ENCODE measurements at places on chromosomes 11 and 22.
A peak's percentile ranks its signal among the peaks of the same experiment; 100 is the strongest.

DNA sequence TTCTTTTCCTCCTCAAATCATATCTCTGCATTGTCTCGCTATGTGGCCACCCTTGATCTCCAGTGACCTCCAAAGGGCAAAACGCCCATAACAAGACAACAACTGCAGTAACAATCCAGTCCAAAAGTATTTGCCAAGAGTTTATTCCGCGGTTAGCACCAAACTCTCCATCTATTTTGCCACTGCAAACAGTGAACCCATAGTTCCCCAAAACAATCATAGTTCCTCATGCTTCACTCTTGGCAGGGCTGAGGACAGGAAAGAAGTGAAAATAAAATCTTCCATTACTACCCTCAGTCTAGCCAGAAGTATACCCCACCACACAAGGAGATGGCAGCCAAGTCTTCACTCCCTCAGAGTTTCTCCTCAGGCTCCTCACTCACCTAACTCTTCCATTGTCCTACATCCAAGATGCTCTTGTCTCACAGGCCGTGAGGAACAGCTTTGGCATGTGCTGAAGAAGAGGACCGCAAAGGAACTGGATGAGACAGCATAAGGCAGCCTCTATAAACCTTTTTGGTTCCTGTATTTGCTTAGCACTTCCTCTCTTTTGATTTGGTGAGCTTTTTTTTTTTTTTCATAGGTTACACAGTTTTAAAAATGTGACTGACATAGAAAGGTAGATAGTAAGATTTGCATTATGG is at the start of gene LPXN:
TSS of gene LPXN (minus strand) at position 480 of the 644 bp plus-strand sequence. CDS start at position 396, 84 bp downstream.
- peak; percentile 68 for DNase-seq

DNA sequence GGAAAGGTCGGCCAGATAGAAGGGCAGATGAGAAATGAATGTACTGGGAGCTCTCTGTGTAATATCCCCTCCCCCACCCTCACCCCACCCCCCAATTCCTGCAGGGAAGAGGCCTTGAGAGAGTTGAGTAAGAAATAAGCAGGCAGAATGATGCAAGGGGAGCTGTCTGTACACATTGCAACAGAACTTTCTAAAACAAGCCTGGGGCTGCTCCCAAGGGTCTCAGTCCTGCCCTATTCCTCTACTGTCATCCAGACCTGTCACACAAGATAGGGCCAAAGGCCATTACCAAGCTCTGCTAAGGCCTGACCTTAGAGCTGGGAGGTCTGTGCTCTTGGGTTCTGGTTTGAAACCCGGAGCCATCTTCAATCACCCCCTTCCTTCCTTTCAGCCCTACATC is 5.7 kb upstream of the DGAT2 start:
- no peak for DNase-seq

DNA sequence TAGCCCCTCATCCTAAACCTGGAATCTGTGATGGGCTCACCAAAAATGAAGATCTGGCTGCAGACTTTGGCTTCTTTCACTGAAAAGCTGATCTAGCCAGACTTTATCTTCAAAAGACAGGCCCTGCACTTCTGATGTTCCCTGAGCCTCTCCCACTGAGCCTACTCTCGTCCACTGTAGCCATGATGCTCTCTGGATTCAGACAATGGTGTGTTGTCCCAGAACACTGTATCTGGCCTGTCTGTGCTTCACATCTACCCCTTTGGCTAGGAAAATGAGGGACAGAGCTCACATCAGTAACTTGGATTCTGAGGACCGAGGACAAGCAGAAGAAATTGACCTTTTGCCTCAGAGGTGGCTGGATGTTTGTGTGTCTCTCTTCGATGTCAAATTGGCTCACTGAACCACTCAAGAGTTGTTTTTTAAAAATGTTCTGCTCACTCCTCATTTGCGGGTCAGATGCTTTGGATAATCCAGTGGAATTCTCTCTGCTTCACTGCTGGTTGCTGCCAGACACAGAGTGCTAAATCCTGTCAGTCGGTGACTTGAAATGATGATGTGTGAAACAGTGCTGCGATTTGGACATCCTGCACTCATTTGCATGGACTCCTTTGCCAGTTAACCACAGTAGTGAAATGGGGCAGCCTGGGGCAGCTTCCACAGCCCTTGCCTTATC is 67.5 kb downstream of the ARFGAP2 start:
- DNase-seq: no peak

- no peak for DNase-seq
Measured at GRCh38 chr22:40703174-40703573, 23.9 kb downstream of the MCHR1 start.

GRCh38 chr11:113907152-113907551 is 2.6 kb downstream of the HTR3B start:
- no peak for DNase-seq

GRCh38 chr22:40270031-40270430 is 76.3 kb upstream of the ADSL start:
- DNase-seq: no peak

DNA sequence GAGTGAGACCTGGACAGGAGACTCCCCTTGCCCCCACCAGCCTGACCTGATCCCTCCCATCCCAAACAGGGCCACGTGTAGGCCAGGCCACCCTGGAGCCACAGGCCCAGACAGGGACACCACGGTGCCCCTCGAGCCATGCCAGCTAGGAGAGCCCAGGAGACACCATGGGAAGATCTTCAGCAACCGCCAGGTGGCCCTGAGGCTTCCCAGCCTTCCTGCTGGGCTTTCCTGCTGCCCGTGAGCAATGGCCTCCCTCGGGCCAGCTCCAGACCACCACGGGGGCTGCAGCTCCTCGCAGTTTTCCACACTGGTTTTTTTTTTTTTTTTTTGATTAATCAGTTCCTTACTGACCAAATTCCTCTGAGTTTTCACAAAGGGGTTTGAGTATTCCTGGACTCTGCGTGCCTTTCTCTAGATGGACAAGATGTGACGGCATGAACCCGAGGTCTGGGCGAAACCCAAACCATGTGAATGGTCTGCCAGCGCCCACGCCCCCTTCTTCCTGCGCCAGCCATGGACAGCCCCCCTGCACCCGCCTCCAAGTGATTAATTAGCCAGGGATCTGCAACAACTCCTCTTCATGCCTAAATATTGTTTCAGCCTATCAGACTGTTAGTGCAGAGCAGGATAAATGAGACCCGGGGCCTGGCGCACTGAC is 40.9 kb downstream of the TBX1 start:
- no peak for DNase-seq

DNA sequence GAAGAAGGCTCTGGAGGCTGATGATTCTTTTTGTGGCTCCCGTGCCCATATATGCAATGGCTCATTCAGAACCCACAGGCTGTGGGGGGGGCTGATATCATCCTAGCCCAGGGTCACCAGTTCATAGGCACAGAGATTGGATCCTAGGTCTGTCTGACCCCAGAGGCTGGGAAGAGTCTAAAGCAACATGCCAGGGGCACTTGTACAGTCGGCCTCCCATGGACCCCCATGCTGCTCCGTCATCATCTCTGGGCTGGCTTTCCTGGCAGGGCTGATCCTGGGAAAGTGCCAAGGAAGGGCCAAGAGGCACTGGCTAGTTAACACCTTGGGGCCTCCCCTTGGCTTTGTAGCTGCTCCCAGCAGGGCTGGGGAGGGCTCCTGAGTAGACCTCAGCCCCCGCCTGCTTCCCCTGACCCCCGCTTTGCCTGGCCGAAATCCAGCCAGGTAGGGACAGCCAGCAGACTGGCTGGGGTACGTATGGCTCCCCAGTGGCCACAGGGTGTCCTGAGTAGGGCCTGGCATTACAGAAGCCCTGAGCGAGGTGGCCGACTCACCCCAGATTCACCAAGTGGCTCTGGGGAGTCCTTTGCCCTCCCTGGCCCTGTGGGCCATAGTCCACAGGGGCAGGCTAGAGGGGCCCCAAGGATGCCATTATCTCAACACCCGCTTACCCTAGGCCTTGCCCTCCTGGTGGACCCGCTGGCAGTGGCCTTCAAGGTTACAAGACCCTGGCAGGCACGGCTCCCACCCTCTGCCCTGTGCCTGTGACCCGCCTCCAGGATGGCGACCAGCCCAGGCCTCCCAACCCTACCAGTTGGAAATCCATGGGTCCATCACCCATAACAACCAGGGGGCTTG is 22.5 kb downstream of the FADS3 start:
- no peak for DNase-seq

- DNase-seq: no peak
Measured at GRCh38 chr11:64211181-64211872, 4.8 kb downstream of the FERMT3 start.

- no peak for DNase-seq
Measured at GRCh38 chr11:27201454-27202302, 161.1 kb downstream of the BBOX1 start.

- DNase-seq: no peak
Measured at GRCh38 chr11:118087931-118088330, 1.2 kb upstream of the SMIM35 start.
